ENCODE measurements at places on chromosomes 11 and 22.

GRCh38 chr22:30742291-30743256, 47.9 kb downstream of the OSBP2 start:
- DNase-seq: no peak

- no peak for DNase-seq
Measured at GRCh38 chr22:24471570-24471969, 23.6 kb upstream of the UPB1 start.

DNA sequence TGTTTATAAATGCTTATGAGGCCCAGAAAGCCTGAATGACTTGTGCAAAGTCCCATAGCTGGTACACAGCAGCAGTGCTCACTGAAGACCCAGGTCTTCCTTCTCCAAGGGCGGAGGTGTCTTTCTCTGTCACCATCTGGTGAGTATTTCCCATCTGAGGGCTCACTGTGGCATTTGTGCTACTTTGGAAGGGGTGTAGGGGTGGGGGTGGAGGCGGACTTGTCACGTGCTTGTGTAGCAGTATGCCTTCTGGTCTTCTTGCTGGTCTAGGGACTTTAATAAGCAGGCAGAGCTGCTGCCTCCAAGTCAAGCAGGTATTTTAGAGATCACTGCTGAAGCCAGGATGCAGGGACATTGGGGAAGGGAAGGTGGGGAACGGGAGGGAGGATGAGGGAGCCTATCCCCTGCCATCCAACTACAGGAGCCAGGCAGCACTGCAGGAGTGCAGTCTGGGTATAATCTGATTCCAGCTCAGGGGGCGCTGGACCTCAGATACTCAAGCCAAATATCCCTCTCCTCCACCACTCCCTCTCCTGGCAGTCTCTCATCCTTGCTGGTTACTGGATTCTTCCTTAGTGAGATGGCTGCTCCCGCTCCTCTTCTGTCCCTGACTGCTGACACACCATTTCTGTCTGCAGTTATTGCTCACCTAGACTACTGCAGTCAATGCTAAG, 3.4 kb downstream of the ABCC8 start:
- no peak for DNase-seq

- no peak for DNase-seq
Measured at GRCh38 chr11:63443714-63444113, 47.3 kb downstream of the PLAAT5 start.

- no peak for DNase-seq
Measured at GRCh38 chr11:83722392-83723119, 436.4 kb upstream of the CCDC90B start.

DNA sequence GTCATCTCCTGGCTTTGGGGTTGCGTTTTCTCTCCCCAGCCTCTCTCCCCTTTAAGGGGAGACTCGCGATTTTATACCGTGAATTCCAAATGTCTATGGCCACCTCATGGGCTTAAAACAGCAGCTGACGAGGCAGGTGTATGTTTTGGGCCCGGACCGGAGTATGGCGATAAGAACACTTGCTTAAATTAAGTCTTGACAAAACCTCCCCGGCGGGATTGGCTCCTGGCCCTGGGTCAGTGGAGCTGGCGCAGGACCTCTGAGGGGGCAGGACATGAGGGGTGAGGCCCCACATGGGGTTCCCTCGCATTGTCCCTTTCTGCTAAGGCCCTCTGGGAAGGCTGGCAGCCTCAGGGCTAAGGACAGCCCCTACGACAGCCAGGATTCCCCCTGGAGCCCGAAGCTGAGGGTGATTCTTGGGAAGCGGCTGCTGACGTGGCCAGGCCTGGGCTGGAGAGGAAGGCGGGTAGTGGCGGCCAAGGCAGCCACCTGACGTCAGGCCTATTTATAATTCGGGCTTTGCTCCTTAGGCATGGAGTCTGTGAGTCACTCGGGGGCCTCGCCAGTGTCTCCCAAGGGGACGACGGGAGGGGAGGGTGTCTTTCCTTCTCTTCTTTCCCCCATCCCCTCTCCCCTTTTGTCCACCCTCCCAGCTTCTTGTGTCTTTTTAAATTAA, 12.7 kb downstream of the MYO18B start:
- DNase-seq: no peak

GRCh38 chr22:40452730-40453487, 82.5 kb downstream of the SGSM3 start:
- no peak for DNase-seq

DNA sequence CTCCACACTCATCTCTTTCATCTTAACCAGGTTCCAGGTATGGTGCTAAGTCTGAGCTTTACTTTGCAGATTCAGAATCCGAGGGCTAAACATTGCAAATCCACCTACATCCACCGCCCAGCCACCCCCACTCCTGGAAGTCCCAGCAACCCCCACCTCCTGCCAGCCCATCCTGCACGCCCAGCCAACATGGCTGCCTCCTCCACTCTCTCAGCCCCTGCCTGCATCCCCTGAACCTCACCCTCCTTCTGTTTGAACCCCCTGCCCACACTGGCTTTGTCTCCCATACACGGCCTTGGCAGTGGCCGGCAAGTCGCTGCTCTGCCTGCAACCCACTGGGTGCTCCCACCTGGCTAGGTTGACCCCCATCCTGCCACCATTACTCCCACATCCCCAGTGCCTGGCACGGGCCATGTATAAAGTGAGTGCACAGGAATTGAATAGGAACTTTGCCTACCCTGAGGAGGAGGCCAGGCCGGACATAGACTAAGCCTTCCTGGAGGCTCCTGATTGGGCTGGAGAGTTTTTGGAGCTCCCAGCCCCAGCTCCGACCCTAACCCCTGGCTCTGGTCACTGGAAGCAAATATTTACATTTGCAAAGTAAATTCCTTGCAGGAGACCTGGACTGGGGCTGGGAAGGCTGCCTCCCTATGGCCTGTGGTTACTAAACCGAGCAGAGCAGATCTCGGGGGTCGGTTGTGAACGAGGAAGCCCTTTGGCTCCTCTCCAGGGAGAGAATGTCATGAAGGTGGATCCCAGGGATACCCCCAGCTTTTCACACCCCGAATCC, 14.4 kb downstream of the EMID1 start:
- DNase-seq: no peak

DNA sequence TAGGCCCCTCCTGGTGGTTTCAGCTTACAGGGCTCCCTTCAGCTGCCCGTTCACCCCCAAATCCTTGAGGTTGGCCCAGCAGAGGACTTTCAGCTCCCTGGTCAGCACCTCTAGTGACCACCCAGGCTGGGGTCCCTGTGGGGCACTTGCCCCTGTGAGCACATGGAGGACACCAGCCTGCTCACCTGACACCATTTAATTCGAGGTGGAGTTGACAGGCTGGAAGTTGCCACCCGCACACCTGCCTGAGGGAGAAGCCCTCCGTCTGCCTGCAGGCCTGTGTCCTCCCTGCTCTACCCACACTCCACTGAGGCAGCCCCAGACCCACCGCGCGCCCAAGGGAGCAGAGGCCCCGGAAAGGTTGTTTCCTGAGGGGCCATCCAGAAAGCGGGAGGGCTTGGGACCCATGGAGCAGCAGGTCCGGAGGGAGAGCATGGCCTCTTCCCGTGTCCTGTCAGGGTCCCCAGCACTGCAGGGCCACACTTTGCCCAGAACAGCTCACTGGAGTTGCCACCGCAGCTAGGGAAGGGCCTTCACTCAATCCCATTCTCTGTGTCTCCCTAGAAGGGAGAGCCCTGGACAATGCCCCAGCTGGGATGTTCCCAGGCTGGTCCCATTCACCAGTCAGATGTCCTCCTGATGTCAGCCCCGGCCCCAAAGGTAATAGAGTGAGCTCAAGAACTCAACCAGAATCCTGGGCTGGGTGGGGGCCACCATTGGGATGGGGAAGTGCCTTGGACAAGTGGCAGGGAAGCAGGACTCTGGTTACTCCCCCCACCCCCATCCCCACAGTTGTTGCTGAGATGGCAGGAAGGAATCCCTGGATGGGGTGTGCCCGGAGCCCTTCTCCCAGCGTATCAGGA, 82.4 kb downstream of the MED15 start:
- no peak for DNase-seq

- no peak for DNase-seq
Measured at GRCh38 chr11:126443120-126443519, 87.6 kb downstream of the ST3GAL4 start.

GRCh38 chr11:62882788-62883501, 2.2 kb downstream of the SLC3A2 start:
- no peak for DNase-seq

- DNase-seq: no peak
Measured at GRCh38 chr11:48123254-48123875, 93.2 kb upstream of the OR4B1 start.

DNA sequence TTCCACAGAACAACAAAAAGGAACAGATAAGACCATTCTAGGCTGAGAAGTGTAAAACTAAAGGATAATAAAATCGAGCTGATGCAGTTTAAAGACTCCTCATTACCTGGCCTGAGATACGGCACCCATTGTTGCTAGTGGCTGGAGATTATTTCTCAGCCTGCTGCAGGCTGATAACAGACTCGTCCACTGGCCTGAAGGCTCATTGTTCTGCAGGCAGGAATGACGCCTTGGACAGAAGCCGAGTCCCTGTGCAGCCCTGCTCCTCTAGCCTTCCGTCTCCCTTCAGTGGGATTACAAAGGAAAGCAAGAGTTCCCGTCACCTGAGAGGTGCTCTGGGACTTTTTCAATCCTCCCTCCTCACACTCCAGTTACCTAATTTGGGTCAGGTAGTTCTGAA, 1065.3 kb downstream of the OPCML start:
- DNase-seq: no peak

DNA sequence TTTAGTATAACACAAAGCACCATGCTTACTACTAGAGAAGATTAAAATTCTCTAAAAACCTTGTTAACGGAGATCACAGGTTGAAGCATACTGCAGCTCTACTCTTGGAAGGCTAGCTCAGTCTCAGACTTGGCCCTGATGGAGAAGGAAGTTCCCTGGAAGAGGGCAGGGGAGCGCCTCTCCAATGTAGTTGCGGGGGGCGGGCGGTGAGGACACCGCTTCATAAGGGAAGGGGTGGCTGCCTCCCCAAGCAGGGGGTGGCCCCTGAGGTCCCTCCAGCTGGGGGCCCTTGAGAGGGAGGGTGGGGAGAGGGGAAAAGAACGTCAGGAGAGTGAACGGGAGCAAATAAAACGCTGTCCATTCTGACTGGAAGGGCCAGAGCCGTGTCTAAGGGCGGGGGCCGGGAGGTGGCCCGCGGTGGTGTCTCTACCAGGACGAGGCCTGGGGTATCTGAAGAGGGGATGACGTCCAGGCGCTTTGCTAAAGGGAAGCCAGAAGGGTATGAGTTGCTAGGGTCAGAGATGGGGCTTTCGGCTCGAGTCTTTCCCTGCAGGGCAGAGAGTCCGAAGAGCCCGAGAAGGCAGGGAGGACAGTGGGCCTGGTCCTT, 553 bp upstream of the USP47 start:
- peak; percentile 26 for DNase-seq

DNA sequence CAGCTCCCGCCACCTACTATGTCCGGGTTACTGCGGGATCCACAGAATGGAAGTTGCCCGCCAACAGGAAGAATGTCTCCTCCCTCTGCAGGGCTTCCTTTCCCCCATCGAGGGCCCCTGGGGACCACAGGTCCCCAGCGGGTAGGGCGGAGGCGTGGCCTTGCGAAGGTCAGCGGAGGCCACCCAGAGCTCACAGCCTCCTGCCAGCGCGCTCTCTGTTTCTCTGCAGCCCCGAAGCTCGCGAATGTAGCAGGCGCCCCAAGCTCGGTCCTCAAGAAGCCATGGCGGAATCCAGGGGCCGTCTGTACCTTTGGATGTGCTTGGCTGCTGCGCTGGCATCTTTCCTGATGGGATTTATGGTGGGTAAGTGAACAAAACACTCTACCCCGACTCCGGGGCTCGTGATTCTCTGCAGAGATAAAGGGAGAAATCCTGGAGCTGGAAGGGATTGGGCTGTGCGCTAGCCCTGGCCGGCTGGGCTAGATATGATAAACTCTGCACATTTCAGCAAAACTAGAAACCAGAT, at the start of gene NAALAD2:
TSS of gene NAALAD2 (plus strand) at position 186 of the 526 bp plus-strand sequence. CDS start at position 282, 96 bp downstream.
- no peak for DNase-seq

- no peak for DNase-seq
Measured at GRCh38 chr11:68128682-68129327, 7.6 kb upstream of the CHKA start.

DNA sequence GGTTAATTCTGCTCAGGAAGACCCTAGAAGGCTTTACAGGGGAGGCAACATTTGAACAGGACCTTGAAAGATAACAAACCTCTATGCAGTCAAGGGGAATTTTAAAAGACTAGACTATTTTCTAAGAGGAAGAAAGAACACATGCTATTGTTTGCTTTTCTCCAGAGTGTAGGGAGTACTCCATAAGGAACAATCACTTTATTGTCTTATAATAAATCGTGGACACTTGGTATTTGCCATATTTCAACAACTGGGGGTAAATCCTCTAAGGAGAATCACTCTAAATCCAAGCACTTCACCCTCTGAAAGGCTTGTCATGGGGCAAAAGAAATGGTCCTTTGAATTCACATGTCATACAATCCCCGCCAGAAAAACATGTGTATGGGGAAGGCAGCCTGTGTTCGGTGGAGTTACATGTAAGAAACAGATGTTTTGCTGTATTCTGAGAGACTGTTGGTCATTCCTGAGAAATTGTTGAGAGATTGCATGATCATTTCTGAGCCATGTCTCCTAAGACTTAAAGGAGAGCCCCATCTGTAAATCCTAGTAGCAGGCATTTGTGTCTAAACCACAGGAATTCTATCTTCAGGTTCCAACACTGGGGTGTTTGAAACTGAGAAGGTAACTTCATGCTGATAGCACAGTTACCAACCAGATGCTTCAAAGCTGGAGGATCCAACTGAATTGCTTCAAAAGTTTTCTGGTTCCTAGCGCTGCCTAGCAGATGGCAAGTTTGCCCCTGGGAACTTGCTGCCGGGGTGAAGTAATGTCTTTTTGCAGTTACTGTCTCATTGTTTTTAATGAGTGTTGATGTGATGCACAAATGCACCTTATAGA, 66.8 kb downstream of the FZD4 start:
- DNase-seq: no peak

- no peak for DNase-seq
Measured at GRCh38 chr11:96827164-96827563, 437.4 kb downstream of the JRKL start.

DNA sequence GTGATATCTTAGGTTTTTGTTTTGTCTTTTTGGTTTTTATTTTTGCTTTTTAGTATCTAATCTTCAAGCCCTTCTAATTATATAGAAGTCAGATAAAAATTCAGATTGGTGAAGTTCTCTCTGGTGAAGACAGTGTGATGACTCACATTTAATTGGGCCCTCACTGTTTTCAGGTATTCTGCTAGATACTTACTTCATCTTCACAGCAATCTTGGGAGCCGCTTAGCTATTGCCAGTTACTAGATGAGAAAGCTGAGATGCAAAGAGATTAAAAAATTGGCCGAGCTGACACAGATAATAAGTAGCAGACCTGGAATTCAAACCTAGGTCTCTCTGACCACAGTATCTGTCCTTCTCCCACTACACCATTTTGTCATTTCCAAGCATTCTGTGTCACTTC, 75.0 kb downstream of the PPP2R1B start:
- DNase-seq: no peak

GRCh38 chr11:21561581-21561980, 631.3 kb upstream of the ANO5 start:
- no peak for DNase-seq

DNA sequence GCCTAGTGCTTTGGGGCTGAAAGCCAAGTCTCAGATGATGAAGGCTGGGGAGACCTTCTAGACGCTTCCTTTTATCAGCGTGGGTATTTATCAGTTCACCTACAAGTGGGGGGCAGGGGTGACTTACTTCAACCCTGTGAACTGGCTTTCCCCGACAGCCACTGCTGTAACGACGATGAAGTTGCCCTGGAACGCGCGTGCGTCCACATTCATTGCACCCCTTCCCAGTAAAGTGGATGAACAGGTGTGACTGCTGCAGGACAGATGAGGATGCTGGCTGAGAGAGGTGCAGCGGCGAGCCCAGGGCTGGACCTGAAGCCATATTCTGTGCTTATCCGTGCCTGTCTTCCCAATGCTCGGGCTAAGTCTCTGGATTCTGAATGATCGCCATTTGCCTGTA, 1122.3 kb downstream of the TBC1D22A start:
- no peak for DNase-seq

GRCh38 chr22:36776722-36777121, 803 bp upstream of the IFT27 start:
- DNase-seq: no peak

Measured in CD8-positive, alpha-beta T cell (primary cell).